ENCODE measurements at places on chromosomes 6 and 20.
A peak's percentile ranks its signal among the peaks of the same experiment; 100 is the strongest.

GRCh38 chr6:5036269-5036668, 32.4 kb upstream of the RPP40 start:
- peak; percentile 2 for DNase-seq

- no peak for DNase-seq
Observed at GRCh38 chr6:113077794-113078193, 730.7 kb downstream of the RFPL4B start.

- DNase-seq: no peak
Observed at GRCh38 chr20:62539198-62540045, 63.6 kb upstream of the GATA5 start.

- peak; percentile 99 for DNase-seq
Observed at GRCh38 chr6:11207199-11207968, 25.1 kb downstream of the NEDD9 start.

- peak; percentile 9 for DNase-seq
Observed at GRCh38 chr20:52145587-52145986, 46.0 kb downstream of the ZFP64 start.

GRCh38 chr6:158575550-158575949, 15.7 kb downstream of the TMEM181 start:
- no peak for DNase-seq

DNA sequence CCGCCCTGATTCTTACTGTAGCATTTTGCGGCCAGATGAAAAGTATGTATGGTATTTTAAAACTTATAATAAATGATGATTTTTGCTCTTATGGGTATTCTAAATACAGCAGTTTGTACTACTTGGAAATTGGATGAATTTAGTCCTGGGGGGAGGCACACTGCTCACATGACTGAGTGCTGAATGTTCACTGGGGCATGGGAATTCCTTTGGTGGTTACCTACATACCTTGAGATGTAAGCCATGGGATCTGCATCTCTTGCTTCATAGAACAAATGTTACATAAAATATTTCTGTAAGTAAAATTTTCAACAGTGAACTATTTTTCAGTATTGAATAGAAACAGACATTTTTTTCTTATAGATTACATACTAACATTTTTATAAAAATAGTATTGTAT, 71.1 kb downstream of the FIG4 start:
- DNase-seq: no peak

DNA sequence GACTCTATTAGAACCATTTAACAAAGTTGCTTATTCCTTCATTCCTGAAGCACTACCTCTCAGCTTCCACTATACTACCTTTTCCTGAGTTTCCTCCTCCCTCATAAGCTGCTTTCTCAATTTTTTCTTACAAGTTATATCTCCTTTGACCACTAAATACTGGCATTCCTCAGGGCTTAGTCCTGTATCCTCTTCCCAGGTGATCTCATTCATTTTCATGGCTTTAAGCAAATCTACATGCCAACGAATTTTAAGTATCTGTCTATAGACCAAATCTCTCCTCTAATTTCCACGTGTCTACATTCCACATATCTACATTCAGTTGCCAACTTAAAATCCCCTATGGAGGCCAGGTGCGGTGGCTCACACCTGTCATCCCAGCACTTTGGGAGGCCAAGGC, 134.7 kb downstream of the BTBD9 start:
- no peak for DNase-seq

DNA sequence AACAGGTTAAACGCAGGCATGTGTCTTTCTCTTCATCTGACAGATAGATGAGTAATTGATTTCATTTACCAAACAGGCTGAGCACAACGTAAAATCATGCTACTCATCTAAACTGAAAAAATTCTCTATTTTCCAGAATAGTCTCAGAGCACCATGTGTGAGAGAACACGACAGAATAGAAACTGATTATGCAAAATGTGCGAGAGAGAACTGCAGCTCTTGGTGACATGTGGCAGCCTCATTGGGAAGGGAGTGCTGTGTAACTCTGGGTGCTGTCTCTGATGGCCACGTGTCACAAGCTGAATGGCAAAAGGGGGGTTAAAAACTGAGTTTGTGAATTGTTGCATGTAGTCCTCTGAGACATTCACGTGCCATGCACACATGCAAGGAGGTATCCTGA, 143.7 kb upstream of the ATXN1 start:
- DNase-seq: no peak

- DNase-seq: peak; percentile 47
Observed at GRCh38 chr20:58891718-58892140, 39.2 kb downstream of the GNAS start.

- no peak for DNase-seq
Observed at GRCh38 chr6:108004861-108005260, 46.9 kb upstream of the SEC63 start.

DNA sequence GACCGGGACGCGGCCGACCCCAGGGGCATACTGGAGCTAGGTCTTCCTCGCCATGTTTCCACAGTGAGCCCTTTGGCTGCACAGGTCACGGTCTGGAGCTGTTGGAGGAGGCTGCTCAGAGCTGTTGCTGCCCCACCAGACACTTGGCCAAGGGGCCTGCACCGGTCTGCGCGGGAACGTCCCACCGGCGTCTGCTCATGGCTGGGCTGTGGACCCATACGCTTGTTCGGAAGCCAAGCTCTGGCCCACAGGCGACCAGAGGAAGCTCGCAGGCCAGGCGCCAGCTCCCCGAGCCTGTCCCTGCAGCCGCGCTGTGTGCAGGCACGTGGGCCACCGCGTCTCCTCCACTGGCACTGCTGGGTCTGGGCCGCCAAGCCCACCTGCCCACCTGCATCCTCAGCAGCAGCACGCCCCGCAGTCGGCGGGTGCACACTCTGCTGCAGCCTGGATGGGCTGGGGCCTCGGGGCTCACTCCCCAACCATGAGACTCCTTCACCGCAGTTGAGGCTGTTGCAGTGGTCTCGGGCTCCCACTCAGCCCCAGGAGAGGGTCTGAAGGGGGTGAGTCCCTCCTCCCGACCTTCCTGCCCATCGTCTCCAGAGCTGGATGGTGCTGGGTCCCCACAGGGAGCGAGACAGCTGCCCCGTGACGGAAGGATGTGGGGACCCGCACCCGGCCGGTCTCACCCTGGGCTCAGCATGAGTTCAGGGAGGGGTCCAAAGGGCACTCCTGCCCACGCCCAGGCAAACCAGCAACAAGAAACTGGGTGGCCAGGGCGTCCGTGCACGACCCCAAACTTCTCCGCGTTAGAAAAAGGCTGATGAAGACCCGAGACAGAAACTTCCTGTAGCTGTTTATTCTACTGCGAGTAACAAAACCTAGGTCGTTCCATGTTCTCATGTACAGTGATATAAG, 15.5 kb upstream of the TCFL5 start:
- DNase-seq: no peak

DNA sequence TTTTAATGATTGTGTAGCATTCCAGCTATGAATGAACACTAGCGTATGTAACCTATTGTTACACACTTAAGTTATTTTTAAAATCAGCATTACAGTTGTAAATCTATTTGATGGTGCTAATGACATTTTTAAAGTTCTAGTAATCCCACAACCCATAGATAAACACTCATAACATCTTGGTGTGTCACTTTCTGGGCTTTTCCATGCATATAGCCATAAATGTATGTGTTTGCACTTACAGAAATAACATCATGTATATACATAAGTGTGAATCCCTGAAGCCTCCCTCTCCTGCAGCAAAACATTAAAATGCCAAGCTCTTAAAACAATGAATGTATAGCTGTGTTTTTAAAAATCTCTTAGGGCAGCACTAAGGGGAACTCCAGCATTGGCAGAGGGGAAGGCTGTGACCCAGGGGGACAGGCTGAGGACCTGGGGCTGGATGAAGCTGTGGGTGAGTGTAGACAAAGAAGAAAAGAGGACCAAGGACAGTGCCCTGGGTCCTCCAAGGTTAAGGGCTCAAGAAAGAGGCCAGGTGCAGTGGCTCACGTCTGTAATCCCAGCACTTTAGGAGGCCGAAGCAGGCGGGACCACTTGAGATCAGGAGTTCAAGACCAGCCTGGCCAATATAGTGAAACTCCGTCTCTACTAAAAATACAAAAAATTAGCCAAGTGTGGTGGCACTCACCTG, 929 bp upstream of the CENPB start:
- DNase-seq: no peak

- DNase-seq: no peak
Observed at GRCh38 chr6:163579111-163579879, 164.8 kb downstream of the QKI start.

DNA sequence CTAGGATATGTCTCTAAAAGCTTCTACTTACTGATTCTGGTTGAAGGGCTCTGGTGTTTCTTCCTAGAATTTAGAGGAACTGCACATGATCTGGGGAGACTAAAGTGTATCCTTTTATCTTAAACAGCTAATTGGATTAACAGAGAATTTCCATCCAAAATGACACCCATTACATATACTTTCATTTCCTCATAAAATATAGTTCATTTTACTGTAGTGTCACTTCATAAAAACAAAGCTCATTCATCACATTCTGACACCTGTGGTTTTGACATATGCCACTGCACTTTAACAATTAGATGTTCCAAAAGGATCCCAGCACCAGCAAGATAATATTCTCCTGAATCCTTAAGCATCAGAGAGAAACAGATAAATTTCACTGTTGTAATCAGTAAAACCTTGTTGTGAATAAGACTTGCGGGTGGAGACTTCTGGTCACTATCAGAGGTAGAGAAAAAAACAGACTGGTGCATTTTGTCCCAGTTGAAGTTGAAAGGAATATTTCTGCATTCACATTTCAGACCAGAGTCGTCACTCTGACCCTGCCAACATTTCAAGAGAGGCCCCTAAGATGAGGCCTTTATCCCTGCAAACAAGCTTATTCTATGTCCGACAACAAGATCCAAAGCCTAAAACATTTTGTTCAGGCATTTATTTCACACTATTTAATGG, 175.3 kb upstream of the BMP5 start:
- DNase-seq: no peak

GRCh38 chr6:156720691-156721685, 56.2 kb upstream of the ARID1B start:
- DNase-seq: no peak

DNA sequence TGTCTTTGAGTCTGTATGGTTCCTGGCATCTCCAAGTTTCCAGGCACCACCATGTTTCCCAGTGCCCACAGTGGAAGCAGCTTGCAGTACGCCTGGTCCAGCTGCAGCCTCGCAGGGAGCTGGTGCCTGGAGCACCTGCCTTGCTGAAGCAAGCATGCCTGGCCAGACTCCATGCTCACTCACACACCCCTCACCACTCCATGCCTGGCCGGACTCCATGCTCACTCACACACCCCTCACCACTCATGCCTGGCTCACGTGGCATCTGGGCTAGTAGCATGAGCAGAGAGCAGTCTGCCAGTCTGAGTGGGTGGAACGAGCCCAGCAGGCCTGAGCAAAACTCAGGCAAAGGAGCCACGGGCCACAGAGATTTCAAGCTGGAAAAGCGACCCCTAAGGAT, 214.3 kb downstream of the TFAP2C start:
- no peak for DNase-seq

GRCh38 chr6:73024598-73024997, 200.7 kb downstream of the KHDC1L start:
- no peak for DNase-seq

DNA sequence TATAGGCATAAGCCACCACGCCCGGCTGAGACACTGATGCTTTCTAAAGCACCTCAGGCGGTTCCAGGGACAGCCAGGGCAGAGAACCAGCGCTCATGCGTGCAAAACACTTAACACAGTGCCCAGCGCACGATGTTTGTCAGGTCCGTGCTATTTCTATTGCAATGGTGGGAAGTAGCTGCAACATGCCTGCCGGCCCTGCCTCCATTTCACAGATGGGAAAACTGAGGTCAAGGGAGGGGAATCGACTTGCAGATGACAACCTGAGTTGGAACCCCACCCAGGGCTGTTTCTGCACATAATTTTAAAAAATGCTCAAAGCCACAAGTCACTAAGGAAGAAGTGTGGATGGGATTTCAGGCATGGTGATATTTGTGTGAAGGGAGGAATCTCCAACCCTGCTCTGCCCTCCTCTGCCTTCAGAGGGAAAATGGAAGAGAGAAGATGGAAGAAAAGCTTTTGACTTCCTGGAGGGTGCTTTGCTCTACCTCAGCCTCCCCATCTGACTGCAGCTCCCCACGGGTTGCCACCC, 39.9 kb downstream of the KIAA1755 start:
- no peak for DNase-seq

DNA sequence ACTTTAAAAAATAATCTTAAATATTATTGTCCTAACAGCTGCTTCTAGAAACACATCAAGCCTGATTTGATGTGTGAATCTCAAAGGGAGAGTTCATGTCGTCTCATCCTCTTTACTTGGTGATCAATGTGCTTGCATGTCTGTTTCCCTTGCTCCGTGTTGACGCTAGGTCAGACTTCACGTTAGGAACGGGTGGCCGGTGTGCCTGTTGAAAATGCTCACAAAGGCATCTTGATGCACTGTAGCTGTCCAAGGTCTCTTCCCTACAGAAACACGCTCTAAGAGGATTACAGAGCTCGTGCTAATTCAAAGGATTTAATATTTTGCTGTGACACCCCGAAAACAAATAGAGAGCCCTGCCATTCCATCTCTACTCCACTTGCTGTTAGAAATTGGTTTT, 84.6 kb downstream of the ID4 start:
- no peak for DNase-seq

- peak; percentile 9 for DNase-seq
Observed at GRCh38 chr6:53441035-53441493, 92.3 kb upstream of the ELOVL5 start.

- DNase-seq: no peak
Observed at GRCh38 chr6:13700232-13700631, 11.4 kb downstream of the RANBP9 start.

DNA sequence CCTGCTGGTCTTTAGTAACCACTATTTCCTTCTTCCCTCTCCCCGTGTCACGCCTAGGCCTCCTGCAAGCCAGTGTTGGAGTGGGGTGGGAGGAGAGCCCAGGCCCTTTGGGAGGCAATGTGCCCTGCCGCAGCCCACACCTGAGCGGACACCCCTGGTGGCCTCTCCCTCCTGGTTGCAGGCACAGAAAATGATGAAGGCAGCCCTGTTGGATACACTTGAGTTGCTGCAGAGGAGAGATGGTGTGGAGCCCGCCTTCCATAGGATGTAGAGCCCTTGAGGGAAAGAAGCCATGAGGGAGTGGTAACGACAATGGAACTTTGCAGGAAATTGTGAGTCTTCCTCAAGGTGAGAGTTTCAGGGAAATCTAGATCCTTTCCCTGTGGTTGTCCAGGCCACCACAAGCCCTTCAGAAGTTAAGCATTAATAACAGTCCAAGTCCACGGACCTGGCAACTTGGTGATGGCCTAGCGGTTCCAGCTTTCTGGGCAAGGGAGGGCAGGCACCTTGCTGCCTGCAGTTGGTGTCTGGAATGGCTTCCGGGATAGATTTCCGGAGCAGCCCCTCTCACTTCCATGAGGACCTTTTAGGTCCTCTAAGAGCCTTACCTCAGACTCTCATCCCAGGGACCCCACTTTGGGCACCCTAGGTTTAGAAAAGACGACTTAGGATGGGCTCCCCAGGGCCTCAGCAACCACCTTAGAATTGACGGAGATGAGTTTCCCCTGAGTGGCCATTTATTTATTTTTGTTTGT, 67.3 kb upstream of the NXT1 start:
- DNase-seq: no peak

Measured in HCEC 1CT (cell line).